Lung microvascular endothelial cell (primary cell): ENCODE measurements at places on chromosomes 5 and 9. TPM values are rescaled to one million over a fixed set of nuclear protein-coding genes. Genes with fewer than 3 reads are reported as not detected.

The FCN2 gene
- total RNA-seq, result not detected in 2 replicates

The PCDH12 gene
- 12.7 and 22.2 TPM in 2 replicates for total RNA-seq

The SH3PXD2B gene
- total RNA-seq, result 13.5 and 15.3 TPM in 2 replicates

The PCDHGA4 gene
- total RNA-seq, result 2.0 TPM in 2 replicates

The CD14 gene
- 1.1 and 2.8 TPM in 2 replicates for total RNA-seq

The TMEM215 gene
- not detected in 2 replicates for total RNA-seq

DNA sequence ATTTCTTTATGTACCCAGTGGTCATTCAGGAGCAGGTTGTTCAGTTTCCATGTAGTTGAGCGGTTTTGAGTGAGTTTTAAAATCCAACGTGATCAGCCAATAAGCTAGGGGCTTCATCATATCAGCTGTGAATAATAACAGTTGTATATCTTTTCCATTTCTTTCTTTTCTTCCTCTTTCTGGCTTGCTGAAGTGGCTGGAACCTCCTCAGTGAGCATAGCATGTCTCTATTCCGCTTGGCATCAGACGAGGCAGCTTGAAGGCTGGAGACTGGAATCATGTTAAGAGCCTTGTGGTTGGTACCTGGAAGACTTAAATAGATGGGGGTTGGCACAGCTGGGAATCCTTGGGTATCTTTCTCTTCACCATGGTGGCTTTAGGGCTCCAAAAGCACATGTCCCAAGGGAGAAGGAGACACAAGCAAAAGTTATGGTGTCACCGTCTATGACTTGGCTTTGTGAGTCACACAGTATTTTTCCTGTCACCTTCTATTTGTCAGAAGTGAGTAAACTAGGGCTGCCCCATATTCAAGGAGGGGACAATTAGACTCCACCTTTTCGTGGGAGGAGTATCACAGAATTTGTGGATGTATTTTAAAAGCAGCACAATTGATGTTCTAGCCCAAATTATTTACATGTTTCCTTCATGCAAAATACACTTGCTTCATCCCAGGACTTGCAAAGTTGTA lies 38.0 kb upstream of the RETREG1 start:
- no peak for DNase-seq

GRCh38 chr9:27053369-27054022 lies 48.0 kb upstream of the LRRC19 start:
- peak; percentile 27 for DNase-seq

- DNase-seq, result no peak
Observed at GRCh38 chr9:130805510-130806326, 29.3 kb upstream of the ABL1 start.

DNA sequence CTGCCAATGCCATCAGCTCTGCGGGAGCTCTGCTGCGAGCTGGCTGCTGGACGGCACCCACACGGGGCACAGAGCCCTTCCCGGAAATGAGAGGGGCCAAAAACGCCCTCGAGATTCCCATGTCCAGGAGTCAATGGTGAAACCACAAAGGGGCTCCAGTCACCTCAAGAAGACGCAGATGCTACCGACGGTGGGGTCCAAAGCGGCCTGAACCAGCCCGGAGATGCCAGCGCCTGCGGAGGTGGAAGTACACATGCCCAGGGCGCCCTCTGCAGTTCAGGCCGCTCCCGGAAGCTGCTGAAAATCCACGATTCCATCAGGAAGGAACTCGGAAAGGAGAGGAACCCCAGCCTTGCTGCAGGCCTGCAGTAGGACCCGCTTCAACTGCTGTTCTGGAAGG lies 82.4 kb upstream of the SELENOP start:
- DNase-seq, result no peak

DNA sequence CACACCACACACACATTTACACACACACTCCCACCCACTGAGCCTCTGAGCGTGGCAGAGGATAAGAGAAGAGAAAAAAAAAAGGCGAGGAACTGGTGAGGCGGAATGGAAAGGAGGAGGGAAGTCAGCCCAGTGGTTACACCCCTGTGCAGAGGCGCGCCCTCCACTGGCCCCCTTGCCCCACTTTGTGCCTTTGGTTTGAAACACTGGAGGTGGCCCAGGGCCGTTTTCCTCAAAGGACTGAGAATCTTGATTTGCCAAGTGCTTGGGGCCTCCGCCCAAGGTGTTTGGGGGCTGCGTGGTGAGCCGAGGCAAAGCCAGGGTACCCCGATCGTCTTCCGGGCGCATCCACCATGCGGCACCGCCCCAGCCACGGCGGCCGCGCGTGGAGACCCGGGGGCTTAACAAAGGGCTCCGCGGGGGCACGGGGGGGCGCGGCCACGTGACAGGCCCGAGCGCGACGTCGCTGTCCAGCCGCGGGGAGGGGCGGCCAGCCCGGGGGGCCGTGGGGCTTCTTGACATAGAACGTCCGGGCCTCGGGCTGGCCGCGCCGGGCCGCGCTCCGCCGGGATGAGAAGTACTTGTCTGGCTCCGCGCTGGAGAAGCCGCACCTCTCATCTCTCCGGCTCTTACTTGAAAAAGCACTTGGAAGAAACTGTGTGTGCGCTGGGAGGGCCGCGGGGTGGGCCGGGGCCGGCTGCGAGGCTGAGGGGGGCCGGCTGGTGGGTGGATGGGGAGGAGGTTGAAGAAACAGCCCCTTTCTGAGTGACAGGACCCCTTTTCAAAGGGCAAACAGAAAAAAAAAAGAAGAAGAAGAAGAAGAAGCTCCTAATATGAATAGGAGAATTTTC lies 21.0 kb downstream of the NR2F1 start:
- no peak for DNase-seq

DNA sequence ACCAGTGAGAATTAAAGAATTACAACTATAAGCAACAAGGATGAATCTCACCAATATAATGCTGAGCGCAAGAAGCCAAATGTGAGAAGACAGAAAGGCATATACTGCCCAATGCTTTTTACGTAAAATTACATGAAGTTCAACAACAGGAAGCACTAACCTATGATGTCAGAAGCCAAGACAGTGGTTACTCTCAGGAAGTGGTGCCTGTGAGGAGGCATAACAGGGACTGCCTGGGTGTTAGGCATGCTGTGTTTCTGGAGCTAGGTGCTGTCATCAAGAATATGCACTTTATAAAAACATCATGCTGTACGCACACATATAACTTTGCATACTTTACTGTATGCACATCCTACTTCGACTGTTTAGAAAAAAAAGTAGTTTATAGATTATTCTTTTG lies 30.1 kb downstream of the FRMD3 start:
- peak; percentile 58 for DNase-seq

- peak; percentile 82 for DNase-seq
Observed at GRCh38 chr9:86405926-86406325, 51.7 kb upstream of the TUT7 start.

- no peak for DNase-seq
Observed at GRCh38 chr5:56803025-56803424, 12.3 kb upstream of the MAP3K1 start.

DNA sequence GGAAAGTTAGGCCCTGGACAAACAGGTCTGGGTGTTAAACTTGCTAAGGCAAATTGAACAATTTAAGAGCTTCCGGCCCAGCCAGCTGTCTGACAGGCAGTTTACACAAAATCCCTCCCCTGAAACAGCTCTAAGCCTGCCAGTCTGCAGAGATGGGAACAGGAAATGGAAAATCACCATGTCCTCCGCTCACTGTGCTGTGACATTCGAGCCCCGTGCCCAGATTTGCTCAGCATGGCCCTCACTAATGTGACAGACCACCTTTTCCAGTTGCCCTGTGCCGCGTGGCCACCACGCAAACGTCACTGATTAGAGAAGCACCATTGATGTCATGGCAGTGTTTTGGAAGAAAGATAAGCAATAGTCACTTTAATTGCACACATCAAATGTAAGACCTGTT lies 41.0 kb downstream of the CCNJL start:
- DNase-seq, result peak; percentile 89

DNA sequence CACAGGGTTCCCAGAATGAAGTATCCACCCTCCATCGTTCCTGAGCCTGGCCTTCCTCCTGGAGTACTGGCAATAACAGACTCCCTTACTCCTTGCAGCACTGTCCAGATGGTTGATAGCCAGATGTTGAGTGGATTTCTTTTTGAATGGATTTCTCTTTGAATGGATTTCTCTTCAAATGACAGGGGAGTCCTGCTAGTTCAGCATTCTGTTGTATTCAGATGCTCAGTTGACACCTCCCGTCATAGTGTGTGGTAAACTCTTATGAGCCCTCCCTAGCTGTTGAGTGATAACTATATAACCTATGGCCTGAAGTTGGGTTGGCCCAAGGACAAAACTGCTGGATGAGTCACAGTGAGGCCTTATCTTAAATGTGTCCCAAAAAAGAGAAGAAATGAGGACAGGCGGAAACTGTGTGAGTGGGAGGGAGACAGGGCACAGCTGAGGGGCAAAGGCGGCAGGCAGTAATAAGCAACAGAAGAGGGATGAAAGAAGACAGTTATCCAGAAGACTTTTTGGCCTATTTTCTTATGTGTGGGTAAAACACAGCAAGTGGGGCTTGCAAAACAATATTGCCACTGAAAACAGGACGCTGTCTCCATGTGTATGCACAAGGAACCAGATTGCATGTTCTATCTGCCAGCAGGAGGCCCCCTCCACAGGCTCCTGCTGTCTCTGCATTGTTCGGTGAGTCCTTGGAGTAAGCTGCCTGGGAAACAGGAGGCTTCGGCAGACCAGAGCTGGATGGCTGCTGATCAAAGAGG lies 209.5 kb upstream of the S1PR3 start:
- peak; percentile 65 for DNase-seq

DNA sequence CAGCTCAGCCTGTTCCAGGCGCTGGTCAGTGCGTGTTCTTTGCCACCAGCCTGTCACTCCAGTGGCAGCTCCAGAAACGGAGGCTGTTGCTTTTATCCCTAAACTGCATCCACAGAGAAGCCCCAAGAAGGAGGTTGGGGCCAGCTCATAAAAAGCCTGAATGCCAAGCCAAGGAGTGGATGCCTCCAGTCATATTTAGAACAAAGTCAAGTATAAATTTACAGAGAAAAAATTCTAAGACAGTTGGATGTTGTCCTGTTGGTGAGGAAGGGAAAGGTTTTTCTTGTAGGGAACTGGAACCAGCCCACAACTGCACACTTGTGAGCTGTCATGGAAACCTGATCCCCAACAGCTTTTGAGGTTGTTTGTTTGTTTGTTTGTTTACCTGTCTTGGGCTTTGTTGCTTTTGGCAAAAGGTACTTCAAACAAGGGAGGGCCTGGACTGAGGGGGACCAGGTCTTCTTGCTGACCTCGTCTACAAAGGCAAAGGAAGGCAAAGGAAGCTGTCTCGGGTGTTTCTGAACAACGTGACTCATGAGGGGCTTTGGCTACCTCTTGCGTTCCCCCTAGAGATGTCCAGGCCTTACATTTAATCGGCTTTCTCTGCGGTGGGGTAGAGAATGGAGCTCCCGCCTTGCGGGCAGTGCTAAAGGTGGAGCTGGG lies 36.7 kb downstream of the OLFML2A start:
- DNase-seq, result no peak

GRCh38 chr9:17462869-17463464 lies 115.9 kb upstream of the SH3GL2 start:
- peak; percentile 69 for DNase-seq

DNA sequence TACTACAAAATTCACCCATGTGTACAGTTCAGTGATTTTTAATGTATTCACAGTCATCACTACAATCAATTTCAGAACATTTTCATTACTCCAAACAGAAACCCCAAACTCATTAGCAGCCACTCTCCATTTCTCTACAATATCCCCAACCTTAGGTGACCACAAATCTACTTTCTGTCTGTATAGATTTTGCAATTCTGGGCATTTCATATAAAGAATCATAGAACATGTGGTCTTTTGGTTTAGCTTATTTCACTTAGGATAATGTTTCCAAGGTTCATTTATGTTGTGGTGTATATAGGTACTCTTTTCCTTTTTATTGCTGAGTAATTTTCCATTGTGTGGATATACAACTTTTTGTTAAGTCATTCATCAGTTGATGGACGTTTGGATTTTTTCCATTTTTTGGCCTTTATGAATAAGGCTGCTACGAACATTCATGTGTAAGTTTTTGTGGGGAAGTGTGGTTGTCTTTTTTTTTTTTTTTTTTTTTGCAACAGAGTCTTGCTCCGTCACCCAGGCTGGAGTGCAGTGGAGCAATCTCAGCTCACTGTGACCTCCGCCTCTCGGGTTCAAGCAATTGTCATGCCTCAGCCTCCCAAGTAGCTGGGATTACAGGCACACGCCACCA lies 54.5 kb downstream of the DOCK8 start:
- no peak for DNase-seq

DNA sequence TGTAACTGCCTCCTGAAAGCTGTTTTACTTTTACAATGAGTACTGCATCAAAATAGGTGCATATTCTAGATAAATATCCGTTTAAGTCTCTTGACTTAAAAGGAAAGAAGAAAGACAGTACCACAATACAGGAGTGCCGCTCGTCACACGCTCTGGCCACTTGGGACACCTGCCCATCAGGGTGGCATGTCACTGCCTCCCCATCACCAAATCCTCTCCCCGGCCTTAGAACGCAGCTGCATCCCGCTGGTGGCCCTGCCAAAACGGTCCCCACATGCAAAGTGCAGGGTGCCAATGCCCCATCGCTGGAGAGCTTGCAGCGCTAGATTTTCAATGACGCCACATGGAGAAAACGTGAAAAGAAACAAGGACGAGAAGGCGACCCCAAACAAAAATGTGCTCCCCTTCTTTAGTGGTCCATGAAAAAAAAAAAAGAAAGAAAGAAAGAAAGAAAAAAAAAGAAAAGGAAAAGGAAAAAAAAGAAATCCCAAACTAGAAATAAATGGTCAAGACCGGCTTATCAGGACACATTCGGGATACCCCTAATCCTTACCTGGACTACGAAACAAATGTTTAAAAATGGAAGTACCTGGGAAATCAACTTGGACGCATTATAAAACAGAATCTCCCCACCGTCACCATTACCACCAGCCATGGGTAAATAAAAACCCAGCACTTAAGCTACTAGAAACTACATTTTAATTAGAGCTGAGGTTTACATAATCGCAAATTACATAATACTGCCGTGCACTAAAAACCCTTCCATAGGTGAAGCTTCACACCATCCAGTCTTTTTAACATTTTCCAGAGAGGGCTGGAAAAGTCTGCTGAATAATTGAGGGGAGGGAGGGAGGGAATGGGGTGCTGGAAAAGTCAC lies 1.0 kb downstream of the ANKH start:
- peak; percentile 40 for DNase-seq

DNA sequence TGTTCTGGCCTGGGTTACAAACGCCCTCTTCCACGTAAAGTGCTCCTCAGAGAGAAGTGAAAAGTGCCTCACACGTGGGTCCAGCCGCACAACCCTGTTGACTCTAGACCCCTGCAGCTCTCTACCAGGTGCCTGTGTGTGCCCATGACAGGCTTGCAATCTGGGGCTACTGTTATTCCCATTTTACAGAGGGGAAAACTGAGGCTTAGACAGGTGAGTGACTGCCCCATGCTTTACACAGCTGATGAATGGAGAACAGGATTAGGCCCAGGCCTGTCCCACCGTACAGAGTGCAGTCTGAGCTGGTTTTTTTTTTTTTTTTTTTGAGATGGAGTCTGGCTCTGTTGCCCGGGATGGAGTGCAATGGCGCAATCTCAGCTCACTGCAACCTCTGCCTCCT lies 6.2 kb upstream of the INPP5E start:
- DNase-seq, result no peak

DNA sequence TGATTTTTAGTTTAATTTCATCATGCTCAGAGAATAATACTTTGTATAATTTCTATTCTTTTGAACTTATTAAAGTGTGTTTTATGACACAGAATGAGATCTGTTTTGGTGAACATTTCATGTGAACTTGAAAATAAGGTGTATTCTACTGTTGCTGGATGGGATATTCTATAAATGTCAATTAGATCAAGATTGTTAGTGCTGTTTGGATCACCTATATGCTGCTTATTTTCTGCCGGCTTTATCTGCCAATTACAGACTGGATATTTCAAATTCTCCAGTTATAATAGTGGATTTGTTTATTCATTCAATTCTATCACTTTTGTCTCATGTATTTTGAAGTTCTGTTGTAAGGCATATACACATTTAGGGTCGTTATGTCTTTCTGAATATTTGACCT lies 720.7 kb upstream of the RIOK2 start:
- no peak for DNase-seq
